ENCODE measurements at places on chromosomes 4 and X.

GRCh38 chrX:130628516-130628915 lies 226.7 kb downstream of the RBMX2 start:
- no peak for DNase-seq

DNA sequence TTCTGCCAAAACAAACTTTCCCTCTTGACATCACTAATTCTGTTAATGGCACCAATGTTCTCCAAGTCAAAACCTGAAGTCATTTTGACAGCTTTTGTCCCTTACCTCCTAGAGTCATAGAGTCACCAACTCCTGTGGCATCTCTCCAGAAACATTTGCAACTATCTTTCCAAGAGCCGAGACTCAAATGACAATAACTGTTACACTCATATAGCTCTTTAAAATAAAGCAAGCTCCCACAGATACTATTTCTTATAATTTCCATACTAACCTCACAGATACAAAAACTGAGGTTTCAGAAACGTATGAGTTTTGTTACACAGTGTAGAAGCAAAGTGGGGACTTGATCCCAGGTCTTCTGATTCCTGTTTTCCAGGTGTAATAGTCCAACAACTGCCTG lies 18.3 kb downstream of the GPRIN3 start:
- no peak for DNase-seq

DNA sequence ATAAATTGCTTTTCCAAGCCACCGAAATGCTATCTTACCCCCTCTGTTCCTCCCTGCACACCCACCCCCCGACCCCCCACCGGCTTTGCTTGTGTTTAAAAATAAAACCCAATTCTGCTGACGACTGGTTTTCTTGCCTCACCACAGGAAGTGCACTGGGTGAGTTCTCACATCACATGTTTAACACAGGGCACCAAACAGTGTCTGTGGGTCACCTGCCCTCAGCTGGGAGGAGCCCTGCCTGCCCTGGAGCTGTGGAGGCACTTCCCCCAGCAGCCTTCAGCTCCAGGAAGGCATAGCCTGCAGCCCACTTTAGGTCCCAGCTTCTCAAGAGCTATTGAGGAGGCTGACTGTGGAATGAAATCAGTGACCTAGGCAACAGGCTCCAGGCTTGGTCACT lies 8.8 kb downstream of the TMEM255A start:
- no peak for DNase-seq

DNA sequence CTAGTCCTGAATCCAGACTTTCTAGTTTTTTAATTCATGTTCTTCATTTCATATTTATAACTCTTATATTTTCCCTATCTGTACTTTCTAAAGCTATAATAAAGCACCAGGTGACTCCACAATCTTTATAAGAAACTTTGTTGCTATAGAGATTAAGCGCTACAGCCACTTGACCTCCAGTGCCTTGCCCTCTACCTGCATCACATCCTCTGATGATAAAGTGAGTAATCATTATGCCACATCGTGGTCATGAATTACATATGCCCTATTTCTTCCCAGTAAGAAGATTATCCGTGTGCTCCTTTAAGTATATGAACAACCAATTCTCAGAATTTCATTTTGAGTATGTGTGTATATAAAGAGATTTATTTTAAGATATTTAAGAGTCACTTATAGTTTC lies 6.8 kb upstream of the DYNLT3 start:
- DNase-seq, result no peak

- DNase-seq, result no peak
These were observed 11.5 kb upstream of the CAMK2D start for GRCh38 chr4:113773014-113773413.

- DNase-seq, result no peak
These were observed 296.0 kb upstream of the HS3ST1 start for GRCh38 chr4:11724731-11725130.

Data from forelimb muscle (tissue), 1 donor.